ENCODE measurements at places on chromosomes 5 and 9. TPM values are rescaled to one million over a fixed set of nuclear protein-coding genes. Genes with fewer than 3 reads are reported as not detected.

GRCh38 chr5:13740471-13740870 lies 204.0 kb downstream of the DNAH5 start:
- H3K4me1 ChIP-seq, result no peaks in the 10 kb centered on the region
- no peak overlapping the region for H3K27ac ChIP-seq
- DNase-seq, result no peak
- H3K27me3 ChIP-seq, result no peaks in the 10 kb centered on the region
- H3K36me3 ChIP-seq, result no peaks in the 10 kb centered on the region

TSSK1B gene
- polyA plus RNA-seq, result not detected

TPPP gene
- 8.8 TPM for polyA plus RNA-seq

DMRT3 gene
- not detected for polyA plus RNA-seq

- no peaks in the 10 kb centered on the region for H3K4me1 ChIP-seq
- H3K4me3 ChIP-seq, result no peak overlapping the region
- no peak overlapping the region for H3K27ac ChIP-seq
- H3K27me3 ChIP-seq, result no peaks in the 10 kb centered on the region
- no peak for DNase-seq
These were observed 110.3 kb downstream of the PDE4D start for GRCh38 chr5:59783264-59783663.

DNA sequence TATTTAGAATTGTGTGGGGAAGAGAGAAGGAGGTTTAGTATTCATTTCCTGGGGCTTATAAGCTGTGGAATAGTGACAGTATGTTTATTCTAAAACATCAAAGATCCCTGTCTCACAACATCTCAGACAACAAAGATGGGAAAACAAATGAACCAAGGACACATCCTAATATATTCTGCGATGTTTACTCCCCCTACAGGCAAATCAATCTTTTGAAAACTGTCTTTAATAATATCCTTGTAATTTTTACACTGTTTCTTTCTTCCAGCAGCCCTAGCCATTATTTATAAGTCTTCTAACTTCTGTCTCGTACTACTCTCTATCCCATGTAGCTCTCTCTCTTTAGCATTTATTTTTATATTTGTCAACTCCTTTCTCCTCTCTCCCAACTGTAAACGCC lies 33.5 kb upstream of the TMEM252 start:
- H3K36me3 ChIP-seq, result no peaks in the 10 kb centered on the region
- no peak overlapping the region for H3K4me3 ChIP-seq
- H3K4me1 ChIP-seq, result peaks cover 2% of the 10 kb centered on the region
- DNase-seq, result no peak
- no peaks in the 10 kb centered on the region for H3K27me3 ChIP-seq

PAPPA gene
- 2.2 TPM for polyA plus RNA-seq

GRCh38 chr5:152844713-152845112 lies 439.6 kb upstream of the NMUR2 start:
- H3K27ac ChIP-seq, result no peak overlapping the region
- DNase-seq, result no peak
- H3K4me1 ChIP-seq, result no peaks in the 10 kb centered on the region
- no peak overlapping the region for H3K4me3 ChIP-seq
- no peaks in the 10 kb centered on the region for H3K36me3 ChIP-seq
- H3K27me3 ChIP-seq, result no peaks in the 10 kb centered on the region

TCOF1 gene
- polyA plus RNA-seq, result 23.9 TPM

MYMK gene
- 0.13 TPM for polyA plus RNA-seq

DNA sequence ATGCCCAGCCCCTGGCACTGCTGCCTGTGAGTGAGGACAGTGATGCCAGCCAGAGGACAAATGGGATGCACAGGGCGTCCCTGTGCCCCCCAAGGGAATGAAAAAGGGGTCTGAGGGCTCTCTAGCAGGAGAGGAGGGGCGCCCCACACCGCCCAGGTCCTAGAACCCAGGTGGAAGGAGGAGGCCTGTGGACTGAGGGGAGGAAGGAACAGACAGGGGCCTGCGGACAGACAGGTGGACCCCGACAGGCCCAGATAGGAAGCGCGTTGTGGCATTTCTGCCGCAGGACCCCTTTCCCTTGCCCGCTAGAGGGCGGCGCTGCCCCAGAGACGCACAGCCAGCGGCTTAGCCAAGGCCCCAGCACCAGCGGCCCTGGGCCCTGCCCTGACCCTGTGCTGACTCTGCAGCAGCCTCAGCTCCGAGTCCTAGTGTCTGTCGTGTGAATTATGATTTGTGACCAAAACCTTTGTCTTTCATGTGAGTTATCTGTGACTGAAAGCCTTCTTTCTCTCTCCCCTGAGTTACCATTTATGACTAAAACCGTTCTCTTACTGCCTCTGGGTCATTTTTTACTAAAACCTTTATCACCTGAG lies 30.7 kb downstream of the TRIP13 start:
- H3K36me3 ChIP-seq, result no peaks in the 10 kb centered on the region
- H3K4me1 ChIP-seq, result peaks cover 6% of the 10 kb centered on the region
- peaks cover 5% of the 10 kb centered on the region for H3K27me3 ChIP-seq
- no peak overlapping the region for H3K4me3 ChIP-seq
- no peak overlapping the region for H3K27ac ChIP-seq

DNA sequence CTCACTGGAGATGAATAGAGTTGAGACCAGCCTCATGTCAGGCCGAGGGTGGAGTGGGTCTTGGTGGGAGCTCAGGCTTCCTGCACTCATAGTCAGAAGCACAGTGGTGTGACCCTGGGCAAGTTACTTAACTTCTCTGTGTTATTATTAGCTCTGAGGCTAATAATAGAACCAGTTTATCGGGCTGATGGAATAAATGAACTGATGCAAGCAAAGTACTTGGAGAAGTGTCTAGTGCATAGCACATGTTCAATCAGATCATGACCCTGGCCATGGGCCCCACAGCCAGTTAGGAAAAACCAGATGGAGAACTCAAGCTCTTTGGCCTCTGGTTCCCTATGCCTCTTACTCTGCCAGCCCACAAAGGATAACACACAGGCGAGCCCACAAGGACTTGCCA lies 45.3 kb upstream of the OSMR start:
- DNase-seq, result no peak
- H3K4me3 ChIP-seq, result no peak overlapping the region
- H3K4me1 ChIP-seq, result no peaks in the 10 kb centered on the region
- peaks cover 14% of the 10 kb centered on the region for H3K27me3 ChIP-seq
- no peaks in the 10 kb centered on the region for H3K36me3 ChIP-seq

- DNase-seq, result no peak
- no peak overlapping the region for H3K27ac ChIP-seq
- peaks cover 26% of the 10 kb centered on the region for H3K27me3 ChIP-seq
- no peaks in the 10 kb centered on the region for H3K4me1 ChIP-seq
- H3K4me3 ChIP-seq, result no peak overlapping the region
These were observed 3.1 kb downstream of the NIPAL4 start for GRCh38 chr5:157463081-157463480.

DNA sequence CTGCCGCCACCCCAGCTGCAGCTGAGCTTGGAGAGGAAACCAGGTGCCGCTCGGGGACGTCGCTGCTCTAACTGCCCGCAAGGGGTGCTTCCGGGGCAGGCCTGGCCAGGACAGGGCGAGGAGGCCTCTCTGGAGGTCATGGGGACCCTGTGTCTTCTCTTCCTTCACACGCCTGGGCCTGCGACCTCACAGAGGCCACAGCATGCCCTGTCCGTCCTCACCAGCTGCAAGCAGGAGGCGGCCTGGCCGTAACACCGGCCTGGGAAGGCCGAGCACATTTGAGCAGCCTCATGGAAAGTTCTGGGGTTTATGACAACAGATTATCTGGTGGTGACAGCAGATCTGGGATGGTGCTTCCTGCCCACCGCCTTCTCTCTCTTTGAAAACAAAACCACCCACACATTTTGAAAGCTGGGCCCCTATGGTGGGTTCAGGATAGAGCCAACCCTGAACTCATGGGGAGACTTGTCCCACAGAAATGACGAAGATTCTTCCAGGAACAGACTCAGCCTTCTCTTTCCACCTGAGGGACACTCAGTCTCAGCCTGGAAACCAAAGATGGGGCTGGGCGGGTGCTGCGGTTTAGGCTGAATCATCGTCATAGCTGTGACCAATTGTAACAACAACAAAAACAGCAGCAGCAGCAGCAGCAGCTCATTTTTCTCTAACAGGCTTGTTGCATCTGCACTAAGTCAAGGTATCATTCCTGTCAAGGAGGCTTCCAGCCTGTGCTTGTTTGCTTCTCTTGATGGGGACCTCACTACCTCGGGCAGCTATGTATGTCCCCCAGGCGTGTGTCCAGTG lies 99.6 kb upstream of the RAPGEF1 start:
- no peak for DNase-seq
- H3K4me1 ChIP-seq, result peaks cover 2% of the 10 kb centered on the region
- no peak overlapping the region for H3K27ac ChIP-seq

DNA sequence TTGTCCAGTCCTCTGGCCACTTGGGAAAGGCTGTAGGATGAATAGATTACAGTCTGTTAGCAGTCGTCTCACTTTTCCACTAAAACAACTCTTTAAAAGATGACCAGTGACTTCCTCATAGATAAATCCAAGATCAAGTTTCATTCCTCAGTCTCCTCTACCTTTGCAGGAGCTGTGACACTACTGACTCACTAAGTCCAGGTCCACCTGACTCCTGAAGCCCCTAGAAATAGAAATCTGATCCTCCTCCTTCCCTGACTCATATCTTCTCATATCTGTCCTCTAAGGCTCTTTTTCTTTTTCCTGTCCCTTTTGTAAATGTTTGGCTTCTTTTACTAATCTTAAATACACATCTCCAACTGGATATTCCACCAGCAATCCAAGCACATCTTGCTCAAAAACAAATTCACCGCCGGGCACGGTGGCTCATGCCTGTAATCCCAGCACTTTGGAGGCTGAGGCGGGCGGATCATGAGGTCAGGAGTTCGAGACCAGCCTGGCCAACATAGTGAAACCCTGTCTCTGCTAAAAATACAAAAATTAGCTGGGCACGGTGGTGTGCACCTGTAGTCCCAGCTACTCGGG lies 2.6 kb downstream of the CCDC125 start:
- H3K27ac ChIP-seq, result no peak overlapping the region
- H3K27me3 ChIP-seq, result no peaks in the 10 kb centered on the region
- DNase-seq, result no peak
- peaks cover 18% of the 10 kb centered on the region for H3K4me1 ChIP-seq
- no peak overlapping the region for H3K4me3 ChIP-seq

SEMA6A gene
- 55.9 TPM for polyA plus RNA-seq

DNA sequence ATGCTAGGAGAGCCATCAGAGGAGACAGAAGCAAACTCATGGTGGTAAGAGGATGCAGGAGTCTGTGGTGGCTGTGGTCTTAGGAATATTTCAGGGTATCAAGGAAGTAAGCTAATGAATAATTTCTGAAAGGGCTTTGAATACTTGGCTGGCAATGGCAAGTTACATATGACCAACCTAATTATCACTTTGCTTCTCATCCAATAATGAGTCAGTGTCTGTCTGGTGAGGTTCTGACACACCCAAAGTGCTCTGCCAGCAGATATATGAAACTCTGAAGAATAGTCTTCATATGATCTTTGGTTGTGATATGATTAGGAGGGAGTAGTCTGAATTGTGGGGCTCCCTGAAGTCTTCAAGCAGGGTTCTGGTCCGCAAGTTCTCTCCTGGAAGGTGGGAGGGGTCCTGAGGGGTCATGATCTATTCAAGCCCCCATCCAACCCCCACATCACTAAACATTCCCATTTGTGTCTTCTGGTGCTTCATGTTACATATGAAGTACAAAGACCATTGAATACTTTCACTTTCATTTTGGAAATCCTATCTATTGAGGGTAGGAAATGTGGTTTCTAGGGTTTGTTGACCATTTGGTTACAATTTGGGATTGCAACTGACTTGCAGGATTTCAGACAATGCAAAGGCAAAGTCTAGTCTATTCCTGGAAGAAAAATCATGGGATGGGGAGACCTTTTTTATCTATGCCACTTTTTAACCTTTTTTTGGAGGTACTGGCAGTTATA lies 199.9 kb upstream of the CDKN2B start:
- no peaks in the 10 kb centered on the region for H3K27me3 ChIP-seq
- no peak overlapping the region for H3K4me3 ChIP-seq
- H3K36me3 ChIP-seq, result no peaks in the 10 kb centered on the region
- H3K4me1 ChIP-seq, result no peaks in the 10 kb centered on the region
- DNase-seq, result no peak

- H3K27ac ChIP-seq, result no peak overlapping the region
- DNase-seq, result no peak
- H3K27me3 ChIP-seq, result no peaks in the 10 kb centered on the region
- H3K4me3 ChIP-seq, result no peak overlapping the region
These were observed 29.1 kb upstream of the PLCXD3 start for GRCh38 chr5:41539454-41539853.

PCDHGA10 gene
- 2.1 TPM for polyA plus RNA-seq

DNA sequence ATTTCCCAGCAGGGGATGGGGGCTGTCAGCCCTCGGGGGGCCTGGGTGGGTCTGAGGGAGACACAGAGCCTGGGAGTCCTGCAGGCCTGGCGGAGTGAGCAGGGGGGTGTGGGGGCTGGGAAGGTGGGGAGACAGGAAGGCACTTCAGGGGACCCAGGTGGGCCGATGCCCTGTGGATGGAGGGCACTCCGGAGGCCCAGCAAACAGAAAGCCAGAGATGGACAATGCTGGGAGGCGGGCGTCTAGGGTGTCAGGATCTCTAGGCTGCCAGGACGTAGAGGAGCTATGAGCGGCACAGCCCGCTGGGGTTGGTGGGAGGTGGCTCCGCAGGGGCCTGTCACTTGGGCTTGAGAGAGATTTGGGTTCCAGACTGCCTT lies 87.6 kb upstream of the COL5A1 start:
- no peaks in the 10 kb centered on the region for H3K27me3 ChIP-seq
- H3K4me1 ChIP-seq, result peaks cover 2% of the 10 kb centered on the region
- no peak overlapping the region for H3K4me3 ChIP-seq
- DNase-seq, result no peak
- H3K36me3 ChIP-seq, result no peaks in the 10 kb centered on the region
- no peak overlapping the region for H3K27ac ChIP-seq

- DNase-seq, result no peak
- H3K27ac ChIP-seq, result no peak overlapping the region
- no peaks in the 10 kb centered on the region for H3K36me3 ChIP-seq
- no peaks in the 10 kb centered on the region for H3K27me3 ChIP-seq
- no peaks in the 10 kb centered on the region for H3K4me1 ChIP-seq
- no peak overlapping the region for H3K4me3 ChIP-seq
These were observed 29.6 kb upstream of the CNOT6 start for GRCh38 chr5:180464603-180464970.

DNA sequence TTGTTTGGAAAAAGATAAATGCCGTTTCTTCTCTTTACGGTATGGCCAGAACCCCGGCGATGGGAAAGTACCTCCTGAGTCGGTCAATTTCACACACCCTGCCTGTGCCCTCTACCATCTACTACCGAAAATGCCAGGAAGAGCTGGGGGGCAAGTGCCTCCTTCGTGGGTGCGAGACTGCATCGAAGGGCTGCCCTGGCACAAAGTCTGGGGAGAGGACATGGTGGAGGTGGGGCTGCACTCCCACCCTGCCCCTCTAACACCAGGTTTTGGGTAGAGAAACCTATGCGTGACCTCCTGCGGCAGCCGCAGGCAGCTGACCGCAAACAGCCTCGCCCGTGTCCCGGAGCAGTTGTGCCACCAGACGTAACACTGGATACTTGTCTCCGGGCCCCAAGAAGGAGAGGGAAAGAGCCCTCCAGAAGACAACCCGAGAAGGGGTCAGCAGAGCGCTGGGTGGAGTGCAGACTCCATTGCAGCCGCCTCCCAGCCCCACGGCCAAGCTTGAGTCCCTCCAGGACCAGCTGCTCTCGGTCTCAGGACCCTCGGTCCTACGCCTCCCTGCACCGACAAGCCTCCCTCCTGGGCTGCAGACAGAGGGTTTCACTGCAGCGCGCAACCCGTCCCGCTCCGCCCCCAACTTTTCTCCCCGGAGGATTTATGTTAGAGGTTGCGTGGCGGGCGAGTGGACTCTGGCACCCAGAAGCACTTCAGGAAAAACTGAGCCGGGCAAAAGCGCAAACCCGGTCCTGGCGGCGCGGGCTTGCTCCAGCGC lies 823 bp upstream of the PRDM6 start:
- H3K4me3 ChIP-seq, result peak overlapping the region; percentile 32
- peaks cover 95% of the 10 kb centered on the region for H3K27me3 ChIP-seq
- no peak for DNase-seq

- no peak for DNase-seq
- H3K4me1 ChIP-seq, result no peaks in the 10 kb centered on the region
- no peak overlapping the region for H3K27ac ChIP-seq
These were observed 241.2 kb downstream of the FAM114A2 start for GRCh38 chr5:153797484-153797883.

WDR38 gene
- not detected for polyA plus RNA-seq

All from large intestine (tissue), 12 donors.